ENCODE measurements at places on chromosomes 2 and 18. TPM values are rescaled to one million over a fixed set of nuclear protein-coding genes. Genes with fewer than 3 reads are reported as not detected.

DNA sequence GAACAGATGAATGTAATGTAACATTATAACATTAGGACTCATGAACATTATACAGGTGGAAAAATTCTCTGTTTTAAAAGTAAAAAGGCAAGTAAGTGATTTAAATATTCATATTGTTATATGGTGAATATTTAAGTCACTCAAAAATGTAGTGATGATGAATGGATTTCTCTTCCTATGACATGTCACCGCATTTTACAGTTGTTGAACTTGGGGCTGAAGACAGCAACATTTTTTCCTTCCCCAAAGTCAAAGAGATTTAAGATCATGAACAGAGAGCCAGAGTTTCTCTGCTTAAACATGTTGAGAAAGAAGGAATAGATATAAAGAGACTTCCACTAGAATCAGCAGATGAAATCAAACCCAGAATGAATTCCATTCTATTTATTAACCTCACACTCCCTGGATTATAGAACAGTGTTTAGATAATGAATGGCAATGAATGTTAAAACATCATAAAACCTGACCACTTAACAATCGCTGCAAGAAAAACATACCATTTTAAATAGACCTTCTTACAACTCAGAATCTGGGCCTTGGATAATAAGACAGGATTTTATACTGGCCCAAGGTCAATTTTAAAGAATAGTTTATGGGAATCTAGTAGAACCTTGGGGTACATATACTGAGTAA, 163.6 kb upstream of the SIX2 start:
- no peak for DNase-seq

DNA sequence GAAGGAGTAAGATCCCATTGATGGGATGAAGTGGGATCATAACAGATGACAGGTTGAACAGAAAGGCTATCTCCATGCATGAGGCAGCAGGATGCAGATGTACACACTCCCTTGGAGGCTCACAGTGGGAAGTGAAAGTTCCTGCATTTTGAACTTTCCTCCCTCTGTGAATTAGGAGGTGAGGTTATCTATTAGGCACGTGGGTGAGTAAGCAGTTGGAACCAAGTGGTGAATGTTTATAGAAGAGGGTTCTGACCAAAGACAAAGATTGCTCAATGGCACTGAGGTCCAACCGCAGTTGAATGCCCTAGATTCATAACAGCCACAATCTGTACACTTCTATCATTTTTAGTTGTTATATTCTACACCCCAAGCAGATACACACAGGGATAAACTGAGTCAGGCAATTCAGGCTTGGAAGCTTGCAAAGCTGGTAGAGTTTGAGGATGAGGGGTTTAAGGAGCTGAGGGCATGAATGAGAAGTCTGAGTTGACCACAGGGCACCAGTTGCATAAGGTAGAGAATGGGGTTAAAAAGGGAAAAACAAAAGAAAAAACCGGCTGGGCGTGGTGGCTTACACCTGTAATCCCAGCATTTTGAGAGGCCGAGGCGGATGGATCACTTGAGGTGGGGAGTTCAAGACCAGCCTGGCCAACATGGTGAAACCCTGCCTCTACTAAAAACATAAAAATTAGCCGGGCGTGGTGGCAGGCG, 7.1 kb upstream of the KCMF1 start:
- peak; percentile 90 for DNase-seq

DNA sequence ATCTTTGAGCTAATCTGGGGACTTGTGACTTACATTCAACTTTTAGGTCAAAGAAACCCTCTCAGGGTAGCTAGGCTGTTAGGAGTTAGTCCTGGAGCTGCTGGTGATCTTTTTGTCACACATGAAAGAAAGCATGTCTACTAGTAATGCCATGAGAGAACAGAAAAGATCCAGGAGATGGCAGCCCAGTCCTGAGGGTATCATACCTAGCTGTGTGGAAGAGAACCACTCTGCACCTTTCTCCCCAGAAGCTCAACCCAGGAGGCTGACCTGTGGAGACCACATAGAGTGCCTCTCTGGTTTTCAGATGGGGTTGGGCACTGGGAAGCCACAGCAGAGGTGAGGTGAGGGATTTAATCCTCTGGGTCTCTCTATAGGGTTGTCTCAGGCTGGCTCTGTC, 460.2 kb upstream of the UBE2E3 start:
- peak; percentile 27 for DNase-seq

- DNase-seq, result no peak
These were observed 44.6 kb upstream of the SMAD2 start for GRCh38 chr18:47975105-47975504.

- no peak for DNase-seq
These were observed 83.0 kb upstream of the FZD7 start for GRCh38 chr2:201950606-201951005.

- DNase-seq, result peak; percentile 66
These were observed 23.9 kb upstream of the CCDC68 start for GRCh38 chr18:54983041-54983686.

- DNase-seq, result no peak
These were observed 144.6 kb upstream of the RMP24 start for GRCh38 chr18:35827903-35828275.

GRCh38 chr2:220212296-220213080, 585.1 kb downstream of the SLC4A3 start:
- DNase-seq, result no peak

DNA sequence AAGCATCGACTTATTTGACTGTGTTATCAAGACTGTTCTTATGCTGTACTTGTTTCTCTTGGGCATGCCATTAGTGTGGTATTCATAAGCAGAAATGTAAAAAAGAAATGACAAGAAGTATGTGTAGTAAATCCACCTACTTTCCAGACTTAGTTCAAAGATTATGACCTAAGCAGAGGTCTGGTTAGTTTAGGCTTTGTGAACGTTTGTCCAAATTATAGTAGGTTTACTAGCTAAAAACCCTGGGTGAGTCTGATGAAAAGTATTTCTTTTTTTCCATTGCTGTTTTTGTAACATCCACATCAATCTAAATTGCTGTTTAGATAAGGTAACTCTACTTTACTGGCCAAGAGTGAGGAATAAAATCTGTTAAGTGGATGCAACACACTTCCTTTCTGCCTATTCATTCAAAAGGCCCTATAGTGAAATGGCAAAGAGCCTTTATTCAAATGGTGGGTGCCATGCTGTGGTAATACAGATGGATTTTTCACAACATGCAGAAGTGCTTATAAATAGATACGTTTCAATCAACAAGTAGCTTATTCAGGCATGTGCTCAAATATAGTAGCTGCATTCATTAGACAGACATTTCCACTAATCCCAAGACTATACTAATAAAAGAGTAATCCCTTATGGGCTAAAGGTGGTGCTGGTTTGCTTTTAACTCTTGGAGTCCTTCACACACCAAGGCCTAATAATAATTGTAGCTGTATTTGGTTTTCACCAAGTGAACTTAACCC, 122.5 kb upstream of the LTBP1 start:
- DNase-seq, result no peak

GRCh38 chr18:52903857-52904256, 563.9 kb downstream of the DCC start:
- no peak for DNase-seq

DNA sequence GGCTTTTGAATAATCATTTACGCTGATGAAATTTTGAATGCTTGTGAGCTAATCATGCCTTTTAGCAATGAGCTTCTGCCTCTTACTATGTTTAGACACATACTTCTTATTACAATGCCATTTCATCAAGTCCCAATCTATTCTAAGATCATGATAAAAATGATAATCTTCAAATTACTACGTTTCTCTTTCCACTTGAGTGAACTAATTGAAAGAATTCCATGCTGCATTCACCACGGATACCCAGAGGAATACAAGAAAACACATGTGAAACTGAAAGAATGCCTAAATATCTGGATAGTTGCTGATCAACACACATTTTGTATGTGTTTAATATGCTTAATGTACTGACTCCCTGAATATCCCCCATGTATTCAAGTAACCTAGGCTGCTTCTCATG, 62.3 kb downstream of the LRRTM4 start:
- DNase-seq, result no peak

GRCh38 chr2:109689182-109689930, 75.2 kb downstream of the SOWAHC start:
- DNase-seq, result no peak

GRCh38 chr2:58788402-58788801, 547.3 kb upstream of the FANCL start:
- no peak for DNase-seq

DNA sequence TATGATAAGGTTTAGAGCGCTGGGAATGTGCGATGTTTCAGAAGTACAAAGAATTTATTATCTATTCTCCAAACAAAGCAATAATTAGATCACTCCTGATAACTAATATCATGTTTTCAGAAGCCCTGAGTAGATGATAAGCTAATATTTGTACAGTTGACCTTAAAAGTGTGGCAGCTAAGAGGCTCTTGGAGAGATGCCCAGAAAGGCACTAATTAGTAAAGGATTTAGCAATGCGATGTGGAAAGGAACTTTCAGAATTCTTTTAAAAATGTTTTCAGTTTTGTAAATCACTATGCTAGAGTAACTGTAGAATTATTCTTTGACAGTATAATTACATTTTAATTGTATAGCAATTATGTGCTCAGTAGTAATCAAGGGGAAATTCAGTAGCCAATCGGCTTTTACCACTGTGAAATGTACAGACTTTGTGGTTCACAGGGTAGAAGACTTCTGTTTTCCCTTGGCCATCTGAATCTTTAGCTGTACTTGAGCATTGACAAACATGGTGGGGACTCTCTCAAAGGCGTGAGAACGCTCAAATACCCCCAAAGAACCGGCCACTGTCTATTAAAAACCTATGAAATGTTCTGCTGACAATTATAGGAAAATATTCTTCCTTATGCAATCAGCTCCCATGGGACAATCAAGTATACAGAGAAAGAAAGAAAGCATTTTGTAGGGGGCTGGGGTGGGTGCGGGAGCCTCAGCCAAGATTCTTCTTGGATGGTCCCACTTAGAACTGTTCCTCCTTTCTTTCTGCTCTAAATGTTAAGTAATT, 262.8 kb upstream of the AGAP1 start:
- peak; percentile 11 for DNase-seq

- no peak for DNase-seq
These were observed 63.4 kb upstream of the L3MBTL4 start for GRCh38 chr18:6478121-6478520.

GRCh38 chr2:185813707-185814106, 75.1 kb downstream of the FSIP2 start:
- DNase-seq, result no peak

DNA sequence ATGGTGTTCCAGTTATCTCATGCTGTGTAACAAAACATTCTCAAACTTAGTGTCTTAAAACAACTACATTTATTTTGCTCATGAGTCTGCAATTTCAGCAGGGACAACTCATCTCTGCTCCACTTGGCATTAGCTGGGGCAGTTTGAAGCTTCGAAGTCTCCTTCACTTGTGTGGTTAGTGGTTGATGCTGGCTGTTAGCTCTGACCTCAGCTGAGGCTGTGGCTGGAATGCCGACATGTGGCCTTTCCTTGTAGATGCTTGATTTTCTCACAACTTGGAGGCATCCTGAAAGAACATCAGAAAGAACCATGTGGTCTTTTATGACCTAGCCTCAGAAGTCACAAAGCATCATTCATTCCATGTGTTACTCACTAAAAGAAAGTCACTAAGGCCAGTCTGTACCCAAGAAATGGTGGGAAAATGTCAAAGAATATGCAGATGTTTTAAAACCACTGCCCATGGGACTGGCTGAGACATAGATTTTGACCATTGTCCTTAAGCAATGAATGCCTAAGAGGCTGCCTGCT, 3.8 kb upstream of the TMSB10 start:
- DNase-seq, result peak; percentile 94

DNA sequence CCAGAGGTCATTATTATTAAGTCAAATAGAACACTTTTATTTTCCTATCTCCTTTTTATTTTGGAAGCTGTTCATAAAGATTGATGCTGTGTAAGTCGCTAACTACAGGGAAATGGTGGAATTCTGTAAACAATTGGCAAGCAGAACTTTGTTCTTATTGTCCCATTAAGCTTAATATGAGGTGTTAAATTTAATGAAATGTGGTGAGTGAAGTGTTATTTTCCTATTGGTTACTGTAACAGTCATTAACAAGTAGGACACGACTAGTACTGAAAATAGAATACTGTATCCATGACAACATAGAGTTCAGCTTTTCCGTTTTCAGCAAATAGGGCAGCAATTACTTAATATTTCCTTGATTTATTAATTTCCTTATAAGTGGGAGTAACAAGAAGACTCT, 279.1 kb upstream of the ZEB2 start:
- DNase-seq, result no peak

GRCh38 chr2:178530625-178531142, 50.4 kb downstream of the PLEKHA3 start:
- no peak for DNase-seq

GRCh38 chr2:102015399-102015798, 23.6 kb downstream of the IL1R2 start:
- DNase-seq, result no peak

DNA sequence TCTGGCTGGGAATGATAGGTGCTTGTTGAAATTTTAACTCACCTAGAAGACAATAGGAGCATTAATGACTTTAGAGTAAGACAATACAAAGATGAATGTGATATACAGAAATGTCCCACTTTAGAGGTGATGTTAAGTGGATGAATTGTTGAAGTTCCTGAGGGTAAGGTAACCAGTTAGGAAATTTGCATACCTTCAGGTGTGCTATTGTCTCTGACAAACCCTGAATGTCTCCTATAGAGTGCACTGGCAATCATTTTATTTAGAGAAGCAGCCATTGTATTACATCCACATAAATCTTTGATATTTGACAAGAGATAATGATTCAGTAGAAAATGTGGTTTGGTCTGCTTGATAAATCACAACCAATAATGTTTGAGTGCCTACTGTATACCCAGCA, 228.5 kb downstream of the RNF144A start:
- DNase-seq, result no peak

The FOXD4L1 gene
- total RNA-seq, result not detected

The RBKS gene
- total RNA-seq, result 3.4 TPM

The HNRNPLL gene
- 49.4 TPM for total RNA-seq

The MGAT4A gene
- total RNA-seq, result not detected

The TBR1 gene
- total RNA-seq, result not detected

The ALPI gene
- not detected for total RNA-seq

The ORC2 gene
- total RNA-seq, result 26.2 TPM

The RUFY4 gene
- total RNA-seq, result not detected

The CD302 gene
- 2.7 TPM for total RNA-seq

The ANO7 gene
- 0.96 TPM for total RNA-seq

The NAT8 gene
- not detected for total RNA-seq

The HRH4 gene
- not detected for total RNA-seq

The CLEC4F gene
- not detected for total RNA-seq
